Mesothelial cell of epicardium (in vitro differentiated cells): ENCODE measurements at places on chromosomes 7 and 10. TPM values are rescaled to one million over a fixed set of nuclear protein-coding genes. Genes with fewer than 3 reads are reported as not detected.

GRCh38 chr7:138684340-138684739 lies 16.8 kb downstream of the SVOPL start:
- no peaks in the 10 kb centered on the region for H3K27me3 ChIP-seq
- DNase-seq = no peak

DNA sequence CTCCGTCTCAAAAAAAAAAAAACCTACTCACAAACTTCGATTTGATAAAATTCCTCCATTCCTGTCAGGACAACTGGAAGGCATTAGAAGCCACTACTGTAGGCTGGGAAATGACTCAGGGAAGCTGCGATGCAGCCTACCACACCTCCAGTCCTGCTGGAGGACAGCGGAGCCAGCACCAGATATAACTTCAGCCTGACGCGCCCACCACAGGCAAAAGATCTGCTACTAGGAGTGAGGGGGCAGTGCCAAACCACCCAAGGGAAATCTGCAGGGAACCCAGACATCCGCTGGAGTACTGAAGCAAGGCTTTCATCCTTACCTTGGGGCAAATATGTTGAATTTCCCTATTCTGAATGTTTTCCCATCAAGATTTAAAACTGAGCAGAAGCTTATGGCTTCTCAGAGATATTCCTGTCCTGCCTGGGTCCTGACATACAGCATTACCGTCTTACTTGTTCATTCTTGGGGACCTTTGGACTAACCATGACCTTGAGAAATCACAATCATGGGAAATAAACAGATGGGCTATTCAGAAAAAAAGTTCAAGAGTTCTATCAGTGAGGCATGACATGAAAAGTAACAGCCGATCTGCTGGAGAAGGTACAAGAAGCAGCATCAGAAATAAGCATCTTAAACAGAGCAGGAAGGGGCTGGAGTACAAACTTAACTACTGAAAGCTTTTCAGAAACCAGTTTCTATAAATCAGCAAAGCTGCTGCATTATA lies 20.4 kb downstream of the BCCIP start:
- H3K4me1 ChIP-seq = no peaks in the 10 kb centered on the region
- H3K27me3 ChIP-seq = no peaks in the 10 kb centered on the region
- H3K27ac ChIP-seq = no peak overlapping the region

Gene PSD
- total RNA-seq = 12.4 to 14.3 TPM (median 13.4 TPM) in 3 replicates

GRCh38 chr7:33503014-33503413 lies 373.6 kb downstream of the BBS9 start:
- no peaks in the 10 kb centered on the region for H3K36me3 ChIP-seq
- H3K27me3 ChIP-seq = no peaks in the 10 kb centered on the region
- H3K4me1 ChIP-seq = peaks cover 11% of the 10 kb centered on the region

- no peak overlapping the region for H3K4me3 ChIP-seq
- DNase-seq = no peak
- no peaks in the 10 kb centered on the region for H3K36me3 ChIP-seq
- peaks cover 16% of the 10 kb centered on the region for H3K27me3 ChIP-seq
These were observed 154.9 kb upstream of the PPP1R3A start for GRCh38 chr7:114073701-114074100.
